ENCODE measurements at places on chromosomes 1 and 21.

DNA sequence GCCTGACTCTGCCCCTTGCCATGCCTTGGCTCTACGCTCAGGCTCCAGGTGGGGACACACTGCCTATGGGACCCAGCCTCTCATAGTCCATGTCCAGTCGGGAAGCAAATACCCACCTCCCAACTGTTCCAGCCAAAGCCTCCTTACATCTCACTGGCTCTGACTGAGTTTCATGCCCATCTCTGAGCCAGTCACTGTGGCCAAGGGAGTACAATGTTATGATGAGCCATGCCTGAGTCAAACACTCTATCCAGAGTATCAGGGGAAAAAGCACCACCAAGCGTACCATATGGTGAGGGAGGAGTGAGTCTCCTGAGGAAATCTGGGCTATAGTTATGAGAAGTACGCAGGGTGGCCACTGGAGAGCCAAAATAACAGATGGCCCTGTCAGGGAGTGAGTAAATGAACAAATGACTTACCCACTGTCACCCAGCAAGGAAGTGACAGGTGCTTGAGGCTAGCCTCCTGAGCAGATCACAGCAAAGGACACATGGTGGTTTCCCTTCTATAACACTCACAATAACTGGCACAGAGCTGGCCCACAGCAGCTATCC lies 236.6 kb upstream of the GJB5 start:
- no peak for DNase-seq

DNA sequence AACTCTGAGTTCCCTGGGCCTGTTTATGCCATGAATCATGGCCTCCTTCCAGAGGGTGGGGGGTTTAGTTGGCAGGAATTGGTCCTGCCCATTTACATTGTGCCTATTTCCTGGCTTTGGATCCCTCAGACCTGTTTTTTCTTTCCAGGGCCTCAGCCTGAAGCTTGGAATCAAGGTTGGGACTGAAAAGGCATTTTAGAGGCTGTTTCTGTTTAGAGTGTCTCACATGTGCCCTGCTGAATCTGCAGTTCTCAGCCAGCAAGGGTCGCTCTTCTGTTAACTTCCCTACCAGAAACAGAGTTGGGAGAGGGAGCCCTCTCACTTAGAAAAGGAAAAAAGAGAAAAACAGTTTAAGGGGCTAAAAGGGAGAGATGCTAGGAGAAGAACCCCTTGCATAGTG lies 191.1 kb downstream of the PTPRC start:
- no peak for DNase-seq

- no peak for DNase-seq
Measured at GRCh38 chr1:67897270-67897949, 64.1 kb upstream of the GNG12 start.

- DNase-seq: no peak
Measured at GRCh38 chr1:215003686-215004085, 78.9 kb upstream of the KCNK2 start.

DNA sequence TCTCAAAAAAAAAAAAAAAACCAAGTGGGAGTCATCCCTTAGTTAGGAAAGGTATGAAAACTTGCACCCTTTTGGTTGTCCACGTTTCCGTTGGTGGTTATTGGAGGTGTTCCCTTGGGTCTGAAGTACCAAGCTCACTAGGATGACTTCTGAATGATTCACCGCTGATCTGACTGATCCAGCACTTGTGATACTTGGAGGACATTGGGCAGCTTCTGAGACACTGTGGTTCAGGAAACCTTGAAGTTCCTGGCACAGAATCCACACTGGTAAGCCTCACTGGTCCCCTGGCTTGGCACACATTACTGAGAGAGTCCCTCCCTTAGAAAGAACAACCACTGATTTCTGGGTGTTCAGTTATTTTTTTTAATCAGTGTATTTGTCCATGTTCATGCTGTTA lies 91.9 kb downstream of the RYR2 start:
- no peak for DNase-seq

DNA sequence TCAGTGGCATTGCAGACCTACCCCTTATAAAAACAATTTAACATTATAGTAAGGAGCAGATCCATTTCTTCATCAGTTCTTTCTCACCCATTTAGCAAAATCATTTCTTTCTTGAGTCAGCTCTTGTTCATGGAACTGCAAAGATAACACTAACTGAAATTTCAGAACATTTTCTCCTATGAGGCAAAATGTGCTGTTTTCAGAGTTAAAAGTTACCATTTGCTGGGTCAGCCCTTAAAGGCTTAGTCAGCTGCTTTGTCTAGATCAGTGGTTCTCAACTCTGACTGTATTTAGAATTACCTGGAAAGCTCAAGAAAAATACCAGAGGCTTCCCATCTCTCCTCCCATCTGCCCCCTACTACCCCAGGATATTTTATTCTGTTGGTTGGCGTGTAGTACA lies 12.2 kb downstream of the METTL13 start:
- DNase-seq: no peak

DNA sequence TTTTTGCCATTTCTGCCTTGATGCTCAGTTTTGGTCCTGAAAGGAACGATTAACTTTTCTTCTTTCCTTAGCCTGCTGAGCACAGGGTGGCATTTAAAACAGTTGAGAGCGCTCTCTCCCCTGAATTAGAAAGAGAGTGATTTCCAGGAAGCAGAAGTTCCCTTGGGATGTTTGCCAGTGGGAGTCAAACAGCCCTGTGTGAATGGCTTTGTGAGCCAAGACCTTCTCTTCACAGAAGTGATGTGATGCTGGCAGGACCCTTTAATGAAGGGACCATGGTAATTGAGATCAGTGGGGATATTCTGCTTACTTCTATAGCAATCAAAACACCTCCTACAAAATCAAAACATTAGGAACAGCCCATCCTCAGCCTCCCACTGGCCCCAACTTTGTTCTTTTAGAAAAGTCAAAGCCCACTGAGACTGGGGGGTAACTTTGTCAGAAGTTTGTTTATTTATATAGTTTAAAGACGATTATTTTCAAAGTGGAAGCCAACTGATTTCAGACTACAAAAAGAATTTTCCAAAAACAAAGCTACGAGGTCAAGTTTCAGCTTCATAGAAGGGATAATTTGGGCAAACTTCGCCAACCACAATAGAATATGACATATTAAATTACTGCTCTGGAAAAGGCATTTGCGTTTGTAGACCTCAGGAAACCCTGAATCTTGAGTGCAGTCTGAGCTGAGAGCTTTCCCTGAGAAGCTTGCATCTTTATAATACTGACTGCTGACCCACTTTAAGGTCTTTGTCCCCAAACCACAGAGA lies 122.7 kb downstream of the GABPA start:
- no peak for DNase-seq

DNA sequence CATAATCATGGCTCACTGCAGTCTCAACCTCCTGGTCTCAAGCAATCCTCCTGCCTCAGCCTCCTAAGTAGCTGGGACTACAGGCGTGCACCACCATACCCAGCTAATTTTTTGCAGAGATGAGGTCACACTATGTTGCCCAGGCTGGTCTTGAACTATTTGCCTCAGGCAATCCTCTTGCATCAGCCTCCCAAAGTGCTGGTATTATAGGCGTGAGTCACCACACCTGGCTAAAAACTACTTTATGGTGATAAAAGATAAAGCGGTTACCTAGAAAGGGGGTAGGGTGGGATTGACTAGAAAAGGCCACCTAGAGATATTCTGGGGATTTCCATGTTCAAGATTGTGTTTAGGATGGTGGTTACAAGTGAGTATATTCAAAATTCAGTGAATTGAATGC lies 5.0 kb downstream of the TSTD1 start:
- no peak for DNase-seq

DNA sequence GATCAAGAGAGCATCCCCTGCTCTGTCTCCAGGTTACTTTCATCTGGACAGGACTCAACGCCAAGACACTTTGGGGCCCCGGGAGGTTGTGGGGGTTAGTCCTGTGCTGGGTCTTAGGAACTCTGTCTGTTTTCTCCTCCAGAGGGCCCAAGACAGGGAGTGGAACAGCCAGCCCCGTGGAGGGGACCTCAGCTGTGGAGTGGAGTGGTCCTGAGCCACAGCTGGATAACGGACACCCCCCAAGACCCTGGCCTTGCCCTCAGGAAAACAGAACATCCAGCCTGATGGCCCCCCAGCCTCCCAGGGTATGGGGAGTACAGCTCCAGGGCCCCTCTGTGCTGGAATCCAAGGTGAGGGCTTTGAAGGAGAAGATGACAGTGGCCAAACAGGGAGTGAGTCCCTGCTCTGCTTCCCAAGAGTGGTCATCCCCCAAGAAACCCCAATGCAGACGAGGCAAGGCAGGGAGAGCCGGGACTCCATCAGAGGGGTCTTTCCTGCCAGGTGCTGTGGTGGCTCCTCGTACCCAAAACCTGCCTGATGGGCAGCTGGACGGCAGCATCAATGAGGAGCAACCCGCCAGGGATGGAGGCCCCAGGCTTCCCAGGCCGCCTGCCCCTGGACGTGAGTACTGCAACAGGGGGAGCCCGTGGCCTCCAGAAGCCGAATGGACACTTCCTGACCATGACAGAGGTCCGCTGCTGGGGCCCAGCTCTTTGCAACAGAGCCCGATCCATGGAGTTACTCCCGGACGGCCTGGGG lies 3.5 kb downstream of the KIAA1614 start:
- DNase-seq: no peak

DNA sequence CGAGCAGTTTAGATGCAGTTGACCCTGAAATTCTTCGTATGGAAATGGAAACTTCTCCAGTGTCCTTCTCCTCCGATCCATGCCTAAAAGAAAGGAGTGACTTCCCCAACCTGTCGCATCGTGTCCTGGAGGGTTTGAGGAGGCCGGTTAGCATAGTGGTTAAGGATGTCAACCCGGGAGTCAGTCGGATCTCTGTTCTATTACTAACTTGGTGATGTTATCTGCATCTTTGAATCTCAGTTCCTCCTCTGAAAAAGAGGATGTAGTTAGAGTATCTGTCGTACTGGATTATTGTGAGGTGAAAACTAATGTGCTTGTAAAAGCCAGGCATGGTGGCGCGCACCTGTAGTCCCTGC lies 684 bp downstream of the ZBTB8B start:
- DNase-seq: no peak

DNA sequence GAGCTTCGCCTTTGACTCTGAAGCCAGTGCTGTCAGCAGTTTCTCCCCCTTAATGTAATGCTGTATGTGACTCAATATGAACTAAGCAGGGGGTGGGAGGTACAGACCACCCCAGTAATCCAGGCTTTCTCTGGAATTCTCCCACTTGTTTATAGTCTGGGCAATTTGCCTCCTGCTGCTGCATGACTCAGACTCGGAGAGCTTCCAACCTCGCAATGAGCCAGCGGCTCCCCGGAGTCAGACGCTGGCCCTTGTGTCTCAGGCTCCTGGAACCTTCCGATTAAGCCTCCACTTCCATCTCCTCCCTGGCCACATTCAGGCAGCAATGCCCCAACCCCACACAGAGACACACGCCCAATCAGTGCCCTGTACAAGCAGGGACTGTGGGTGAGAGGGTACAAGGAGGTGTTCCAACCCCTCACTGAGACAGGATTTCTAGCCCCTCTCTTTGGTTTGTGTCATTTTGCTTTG lies 471.7 kb upstream of the VAMP3 start:
- DNase-seq: no peak

GRCh38 chr1:152182431-152182830 lies 23.4 kb upstream of the RPTN start:
- DNase-seq: no peak

- no peak for DNase-seq
Measured at GRCh38 chr1:204493145-204493983, 1.2 kb downstream of the PIK3C2B start.

- no peak for DNase-seq
Measured at GRCh38 chr1:93447481-93448291, at the start of gene FNBP1L. TSS of gene FNBP1L (plus strand) at chr1:93448118. CDS start at chr1:93448282, 164 bp downstream.

- DNase-seq: no peak
Measured at GRCh38 chr1:150106341-150106740, 38.8 kb downstream of the VPS45 start.

- DNase-seq: no peak
Measured at GRCh38 chr1:14929547-14930246, 223.8 kb upstream of the TMEM51 start.

GRCh38 chr1:63828322-63829044 lies 54.7 kb downstream of the ROR1 start:
- no peak for DNase-seq

- DNase-seq: peak; percentile 8
Measured at GRCh38 chr1:155051777-155052398, 772 bp downstream of the ADAM15 start.

- peak; percentile 46 for DNase-seq
Measured at GRCh38 chr1:19704247-19705113, 39.8 kb downstream of the HTR6 start.

DNA sequence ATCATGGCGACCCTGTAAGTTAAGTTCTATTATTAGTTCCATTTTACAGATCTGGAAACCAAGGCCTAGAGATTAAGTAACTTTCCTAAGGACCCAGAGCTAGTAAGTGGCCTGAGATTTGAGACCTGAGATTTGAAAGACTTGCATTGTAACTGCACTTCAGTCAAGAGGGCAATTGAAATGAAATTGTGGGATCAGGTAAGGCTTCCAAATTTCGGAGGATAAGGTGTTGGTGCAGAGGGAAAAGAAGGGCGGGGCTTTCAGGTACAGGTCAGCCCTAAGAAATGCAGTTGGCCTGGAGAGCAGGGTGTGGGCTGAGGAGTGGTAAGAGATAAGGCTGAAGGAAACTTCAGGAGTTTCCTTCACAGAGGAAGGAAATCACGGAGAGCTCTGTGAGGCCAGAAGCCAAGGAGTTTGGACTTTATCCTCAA lies 51.1 kb downstream of the SLC16A1 start:
- DNase-seq: no peak

DNA sequence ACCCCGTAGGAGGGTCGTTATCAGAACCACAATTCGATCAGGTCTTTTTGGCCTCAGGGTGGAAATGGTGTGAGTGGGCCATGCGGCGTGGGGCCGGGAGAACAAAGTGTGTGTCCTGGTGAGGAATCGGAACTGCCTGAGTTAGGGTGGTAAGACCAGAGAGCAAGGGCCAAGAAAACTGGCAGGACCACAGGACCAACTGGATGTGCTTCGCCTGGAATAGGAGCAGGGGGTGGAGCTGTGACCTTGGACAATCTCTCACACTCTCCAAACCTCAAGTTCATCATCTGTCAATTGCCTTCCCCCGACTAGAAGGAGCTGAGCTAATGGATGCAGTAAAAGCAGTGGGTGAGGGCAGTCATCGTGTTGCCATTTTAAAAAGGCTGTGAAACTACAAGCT lies 59.5 kb downstream of the NAV1 start:
- no peak for DNase-seq

DNA sequence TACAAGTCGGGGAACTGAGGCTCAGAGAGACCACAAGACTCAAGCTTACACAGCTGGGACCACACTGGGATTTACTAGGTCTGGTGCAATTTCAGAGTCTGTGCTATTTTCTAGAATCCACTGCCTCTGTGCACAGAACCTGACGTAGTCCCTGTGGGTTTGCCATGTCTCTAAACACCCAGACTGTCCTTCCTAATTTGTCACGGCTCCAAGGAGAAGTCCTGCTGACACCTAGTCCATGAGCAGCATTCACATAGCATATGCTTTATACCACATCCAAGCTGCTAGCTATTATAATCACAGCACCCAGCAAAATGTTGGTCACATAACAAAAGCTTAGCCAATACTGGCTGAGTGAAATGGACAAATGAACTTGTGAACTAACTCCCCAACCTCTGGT lies 79.0 kb upstream of the HMGB4 start:
- no peak for DNase-seq

GRCh38 chr1:228803421-228803820 lies 68.1 kb downstream of the RHOU start:
- DNase-seq: no peak

GRCh38 chr21:34618941-34619340 lies 4.0 kb upstream of the RCAN1 start:
- no peak for DNase-seq

- DNase-seq: peak; percentile 20
Measured at GRCh38 chr21:33402001-33402979, 923 bp upstream of the IFNGR2 start.

- no peak for DNase-seq
Measured at GRCh38 chr1:99748419-99748818, 18.0 kb downstream of the FRRS1 start.
